Aorta (tissue), 5 donors: ENCODE measurements at places on chromosomes 5 and 9. TPM values are rescaled to one million over a fixed set of nuclear protein-coding genes. Genes with fewer than 3 reads are reported as not detected.

Gene CCL21
- polyA plus RNA-seq, result 2.4 TPM

Gene FSD1L
- polyA plus RNA-seq, result 1.8 TPM

DNA sequence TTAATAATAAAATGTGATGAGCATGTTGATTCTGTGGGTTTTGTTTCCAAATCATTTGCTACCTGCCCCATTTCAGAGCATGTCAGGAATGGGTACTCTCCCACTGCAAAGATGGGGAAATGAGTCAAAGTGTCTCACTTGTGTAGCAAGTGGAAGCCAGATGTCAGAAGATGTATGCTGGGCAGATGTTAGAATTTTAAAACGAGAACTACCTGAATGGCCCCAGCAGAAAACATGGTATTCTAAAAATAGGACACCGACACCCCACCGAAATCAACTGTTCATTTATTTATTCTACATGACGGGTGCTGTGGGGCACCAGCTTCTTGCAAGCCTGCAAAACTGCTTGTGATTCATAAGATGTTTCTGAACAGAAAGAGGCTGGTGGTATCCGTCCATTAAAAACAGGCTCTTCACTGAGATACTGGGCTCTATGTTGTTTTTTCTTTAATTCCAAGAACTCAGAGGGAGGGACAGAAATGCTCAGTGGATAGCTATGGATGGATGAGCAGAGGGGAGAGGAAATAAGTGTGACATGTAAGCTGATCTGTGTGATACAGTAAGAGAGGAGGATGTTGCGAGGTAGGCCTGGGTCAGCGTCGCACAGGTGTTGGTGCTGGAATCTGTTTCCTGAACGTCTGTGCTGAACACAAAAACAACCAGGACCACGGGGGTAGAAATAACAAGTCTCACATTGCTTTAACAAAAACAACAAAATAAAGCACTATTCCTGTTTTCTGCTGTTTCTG lies 157.2 kb downstream of the EFNA5 start:
- no peak for DNase-seq

GRCh38 chr5:59557572-59557971 lies 336.0 kb downstream of the PDE4D start:
- DNase-seq, result no peak

DNA sequence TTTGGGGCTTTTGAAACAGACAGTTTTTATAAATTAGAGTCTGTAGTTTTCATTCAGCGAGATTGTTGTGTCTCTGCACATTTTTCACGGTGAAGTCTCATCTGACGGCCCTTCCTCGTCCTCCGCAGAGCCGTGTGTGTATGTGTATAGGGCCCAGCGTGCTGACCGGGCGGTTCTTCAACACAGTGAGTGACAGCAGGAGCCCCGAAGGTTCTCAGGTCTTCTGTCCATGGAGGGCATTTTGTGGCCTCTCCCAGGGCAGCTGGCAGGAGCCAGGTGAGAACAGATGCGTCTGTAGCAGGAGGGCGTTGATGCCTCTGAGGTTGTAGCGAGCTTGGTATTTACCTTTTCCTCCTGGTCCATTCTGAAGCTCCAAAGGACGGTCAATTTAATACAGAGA lies 116.0 kb upstream of the LPCAT1 start:
- no peak for DNase-seq

GRCh38 chr9:79360387-79361347 lies 211.1 kb upstream of the TLE4 start:
- no peak for DNase-seq

DNA sequence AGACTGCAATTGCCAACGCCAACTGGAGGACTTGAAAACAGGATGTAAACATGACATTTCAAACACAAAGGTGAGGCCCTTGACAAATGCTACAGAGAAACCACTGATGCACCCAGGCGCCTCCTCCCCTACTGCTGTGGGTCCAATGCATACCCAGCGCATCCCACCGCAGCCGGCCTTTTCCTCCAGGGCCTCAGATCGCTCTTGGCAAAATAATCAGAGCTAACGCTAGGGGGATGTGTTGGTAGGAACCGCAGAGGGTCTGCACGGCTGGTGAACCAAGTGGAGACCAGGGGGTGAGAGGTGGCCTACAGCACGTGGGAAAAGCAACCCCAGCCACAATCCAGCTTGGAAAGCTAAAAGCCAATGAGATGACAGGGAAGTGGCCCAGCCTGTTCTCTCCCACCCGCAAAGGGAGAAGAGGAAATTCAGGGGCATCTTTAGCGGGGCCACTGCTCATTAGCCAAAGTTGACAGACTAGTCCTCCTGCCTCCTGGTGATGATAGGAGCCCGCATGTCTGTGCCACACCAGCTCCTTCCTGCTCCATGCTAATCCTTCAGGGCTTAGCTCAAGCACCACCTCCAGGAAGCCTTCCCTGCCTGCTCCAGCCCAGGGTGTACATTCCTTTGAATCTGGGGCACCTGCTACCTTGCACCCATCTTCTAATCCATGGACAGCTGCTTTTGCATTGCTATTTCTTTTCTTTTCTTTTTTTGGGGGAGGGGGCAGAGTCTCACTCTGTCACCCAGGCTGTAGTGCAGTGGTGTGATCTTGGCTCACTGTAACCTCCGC lies 5.9 kb downstream of the FAM163B start:
- DNase-seq, result peak; percentile 47

DNA sequence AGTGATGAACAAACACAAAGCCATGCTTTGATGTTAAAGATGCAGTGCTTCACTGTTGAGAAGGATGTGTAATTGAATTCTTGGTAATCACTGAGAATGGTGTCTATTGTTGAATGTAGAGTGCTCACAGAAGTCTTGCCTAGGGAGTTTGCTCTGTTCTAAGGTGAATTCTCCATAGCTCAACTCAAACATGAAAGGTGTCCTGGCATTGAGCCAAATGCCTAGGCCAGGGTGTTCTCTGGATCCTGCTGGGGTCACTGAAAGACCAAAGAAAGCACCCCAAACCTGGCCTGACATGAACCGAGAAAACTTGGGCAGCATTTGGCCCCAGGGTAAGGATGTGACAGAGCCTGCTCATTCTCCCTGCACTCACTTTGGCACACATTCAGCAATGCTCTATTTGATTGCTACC lies 217.3 kb downstream of the ARL15 start:
- no peak for DNase-seq

DNA sequence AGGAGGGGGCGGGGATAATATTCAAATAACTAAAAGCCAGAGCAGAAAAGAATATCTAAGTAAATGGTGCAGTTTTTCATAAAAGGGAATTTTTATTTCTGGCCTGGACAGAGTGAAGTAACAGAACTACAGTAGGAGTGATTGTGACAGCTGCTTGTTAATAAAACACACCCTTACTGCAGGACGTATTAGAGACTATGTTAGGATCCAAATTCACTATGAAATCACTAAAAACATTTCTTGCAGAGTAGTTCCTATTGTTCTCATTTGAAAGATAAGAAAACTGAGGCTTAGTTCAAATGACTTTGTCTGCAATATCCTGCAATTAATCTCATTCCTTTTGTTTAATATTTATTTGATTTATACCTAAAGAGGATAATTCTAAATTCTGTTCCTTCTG lies 39.5 kb downstream of the FAM174A start:
- no peak for DNase-seq

GRCh38 chr5:178474562-178475184 lies 115.5 kb downstream of the COL23A1 start:
- no peak for DNase-seq
